ENCODE measurements at places on chromosomes 13 and 19.
A peak's percentile ranks its signal among the peaks of the same experiment; 100 is the strongest.

DNA sequence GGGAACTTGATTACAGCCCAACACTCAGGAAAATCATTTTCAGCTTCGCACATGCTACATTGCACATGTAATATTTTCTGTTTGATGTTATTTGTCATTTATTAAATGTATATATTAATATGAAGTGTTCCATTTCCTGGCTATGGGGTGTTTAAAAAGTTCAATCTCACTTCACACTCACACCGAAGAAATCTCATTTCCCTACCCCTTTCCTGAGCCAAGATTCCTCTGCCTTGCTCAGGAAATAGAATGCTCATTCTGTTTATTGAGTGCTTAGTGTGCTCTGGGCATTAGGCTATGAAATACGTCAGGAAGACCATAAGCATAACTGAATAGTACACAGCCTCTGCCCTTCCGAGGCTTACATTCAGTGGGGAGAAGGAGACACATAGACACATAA lies 331.9 kb upstream of the TSHZ3 start:
- no peak for DNase-seq

DNA sequence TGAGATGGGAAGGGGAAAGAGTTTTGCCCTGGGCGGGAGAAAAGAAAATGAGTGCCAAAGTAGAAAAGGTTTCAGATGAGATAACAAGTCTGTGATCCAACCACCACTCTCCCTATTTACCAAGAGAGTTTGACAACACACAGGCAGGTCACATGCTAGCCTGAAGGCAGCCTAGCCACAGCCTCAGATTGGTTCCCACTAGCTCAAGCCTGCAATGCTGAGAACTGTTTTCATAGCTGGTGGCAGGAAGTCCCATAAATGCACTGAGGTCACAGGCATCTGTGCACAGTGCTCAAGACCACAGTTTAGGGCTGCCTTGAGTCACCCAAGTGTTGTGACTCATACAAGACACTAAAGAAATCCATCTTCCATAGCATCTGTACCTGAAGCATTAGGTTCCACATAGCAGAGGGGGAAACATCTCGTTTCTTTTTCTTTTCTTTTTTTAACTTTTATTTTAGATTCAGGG lies 18.5 kb upstream of the POP4 start:
- no peak for DNase-seq

- DNase-seq = peak; percentile 82
Observed at GRCh38 chr19:1028062-1028926, 1.9 kb downstream of the CNN2 start.

DNA sequence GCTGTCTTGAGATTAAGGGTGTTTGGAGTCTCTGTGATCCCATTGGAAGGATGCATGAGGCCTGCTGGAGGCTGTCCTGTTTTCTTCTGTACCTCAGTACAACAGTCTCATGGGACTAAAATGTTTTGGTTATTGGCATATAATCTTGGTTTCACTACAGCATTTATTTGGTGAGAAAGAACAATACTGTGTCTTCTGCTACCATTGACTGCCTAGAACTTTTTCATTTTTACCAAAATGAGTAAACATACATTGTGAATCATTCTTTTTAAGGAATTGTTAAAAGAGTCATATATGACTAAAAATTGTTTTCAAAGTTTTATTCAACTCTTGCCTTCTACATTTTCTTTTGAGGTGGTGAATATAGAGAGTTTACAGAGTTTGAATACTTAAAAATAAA lies 459.8 kb downstream of the GPC6 start:
- no peak for DNase-seq

- no peak for DNase-seq
Observed at GRCh38 chr13:59274958-59275727, 888.6 kb downstream of the DIAPH3 start.

DNA sequence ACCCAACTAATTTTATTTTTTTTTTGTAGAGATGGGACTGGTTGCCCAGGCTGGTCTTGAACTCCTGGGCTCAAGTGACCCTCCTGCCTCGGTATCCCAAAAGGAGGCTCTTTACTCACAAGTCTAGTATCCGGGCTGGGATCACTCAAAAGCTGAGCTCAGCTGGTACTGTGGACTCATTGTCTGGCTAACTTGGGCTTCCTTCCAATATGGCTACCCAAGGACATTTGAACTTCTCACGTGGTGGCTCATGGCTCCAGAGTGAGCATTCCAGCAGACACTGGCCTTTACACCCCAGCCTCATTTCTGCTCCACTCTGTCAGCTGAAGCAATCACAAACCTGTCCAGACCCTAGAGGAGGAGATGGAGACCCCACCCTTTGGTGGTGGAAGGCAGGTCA lies 28.9 kb downstream of the HPN start:
- DNase-seq = no peak

GRCh38 chr19:30666301-30666803 lies 294.2 kb downstream of the ZNF536 start:
- peak; percentile 84 for DNase-seq

DNA sequence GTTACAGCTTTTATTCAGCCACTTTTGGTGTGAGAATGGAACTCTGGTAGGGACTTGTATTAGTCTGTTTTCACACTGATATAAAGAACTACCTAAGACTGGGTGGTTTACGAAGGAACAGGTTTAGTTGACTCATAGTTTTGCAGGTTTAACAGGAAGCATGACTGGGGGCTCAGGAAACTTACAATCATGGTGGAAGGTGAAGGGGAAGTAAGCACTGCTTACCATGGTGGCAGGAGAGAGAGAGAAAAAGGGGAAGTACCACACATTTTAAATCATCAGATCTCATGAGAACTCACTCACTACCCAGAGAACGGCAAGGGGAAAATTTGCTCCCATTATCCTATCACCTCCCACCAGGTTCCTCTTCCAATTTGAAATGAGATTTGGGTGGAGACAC lies 942.2 kb downstream of the PCDH17 start:
- DNase-seq = no peak

DNA sequence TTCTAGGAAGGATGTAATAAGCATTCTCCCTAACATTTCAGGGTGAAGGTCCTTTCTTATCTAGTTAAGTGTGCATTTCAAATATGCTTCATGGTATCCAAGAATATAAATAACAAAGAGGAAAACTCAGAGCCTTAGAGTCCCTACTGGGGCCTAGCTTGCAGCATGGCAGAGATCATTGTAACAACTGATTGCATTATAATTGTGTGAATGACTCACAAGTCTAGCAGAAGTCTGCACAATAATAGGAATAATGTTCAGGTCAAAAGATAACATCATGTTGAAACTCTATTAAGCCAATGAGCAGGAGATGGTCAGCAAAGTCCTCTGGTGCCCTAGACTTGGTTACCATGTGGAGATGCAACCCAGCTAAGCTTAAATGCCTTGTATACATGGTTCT lies 3.4 kb downstream of the POSTN start:
- no peak for DNase-seq

DNA sequence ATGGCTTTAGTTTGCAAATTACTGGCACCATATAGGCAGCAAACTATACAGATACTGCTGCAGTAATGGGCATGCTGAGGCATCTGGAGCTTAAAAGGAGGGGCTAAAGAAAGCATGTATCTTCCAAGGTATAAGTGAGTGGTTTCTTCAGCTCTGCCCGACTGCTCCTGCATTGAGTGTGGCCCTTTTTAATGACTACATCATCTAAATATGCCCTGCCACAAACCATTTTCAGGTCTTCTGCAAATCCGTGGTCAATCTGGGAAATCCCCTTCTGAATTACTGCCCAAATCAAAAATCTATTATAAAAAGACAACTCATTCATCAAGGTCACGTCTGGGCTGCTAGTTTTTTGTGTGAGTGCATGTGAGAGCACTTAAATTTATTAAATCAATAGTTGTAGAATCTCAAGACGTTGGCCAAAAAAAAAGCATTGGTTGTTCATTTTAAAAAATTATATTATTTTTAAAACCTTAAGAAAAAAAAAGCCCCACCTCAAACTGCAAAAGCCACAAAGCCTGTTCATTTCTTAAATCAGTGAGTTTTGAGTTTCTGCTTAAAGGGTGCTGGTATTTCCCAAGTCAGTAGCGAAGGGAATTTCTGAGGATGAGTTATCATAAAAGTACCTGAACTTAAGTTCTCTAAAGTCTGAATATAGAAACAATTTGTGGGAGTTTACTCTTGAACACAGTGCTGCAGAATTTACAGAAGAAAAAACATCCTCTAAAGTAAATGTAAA lies 16.3 kb downstream of the LCP1 start:
- DNase-seq = no peak

DNA sequence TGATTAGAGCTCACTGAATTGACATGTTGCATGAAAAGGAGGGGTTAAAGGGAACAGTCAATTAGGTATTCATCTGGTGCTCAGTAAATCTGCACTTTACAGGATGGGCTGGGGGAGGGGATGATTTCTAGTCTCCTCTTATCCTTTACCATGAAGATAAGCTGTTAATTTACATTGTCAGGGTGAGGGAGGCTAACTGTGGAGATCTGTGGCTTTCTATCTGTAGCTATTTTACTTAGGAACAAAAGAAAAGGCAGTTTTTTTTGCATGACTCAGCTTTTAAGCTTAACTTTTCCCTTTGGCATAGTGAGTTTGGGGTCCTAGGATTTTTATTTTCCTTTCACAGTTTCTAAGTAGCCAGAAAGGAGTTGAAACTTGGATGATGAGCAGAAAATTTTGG lies 253.3 kb downstream of the LMO7 start:
- DNase-seq = no peak

DNA sequence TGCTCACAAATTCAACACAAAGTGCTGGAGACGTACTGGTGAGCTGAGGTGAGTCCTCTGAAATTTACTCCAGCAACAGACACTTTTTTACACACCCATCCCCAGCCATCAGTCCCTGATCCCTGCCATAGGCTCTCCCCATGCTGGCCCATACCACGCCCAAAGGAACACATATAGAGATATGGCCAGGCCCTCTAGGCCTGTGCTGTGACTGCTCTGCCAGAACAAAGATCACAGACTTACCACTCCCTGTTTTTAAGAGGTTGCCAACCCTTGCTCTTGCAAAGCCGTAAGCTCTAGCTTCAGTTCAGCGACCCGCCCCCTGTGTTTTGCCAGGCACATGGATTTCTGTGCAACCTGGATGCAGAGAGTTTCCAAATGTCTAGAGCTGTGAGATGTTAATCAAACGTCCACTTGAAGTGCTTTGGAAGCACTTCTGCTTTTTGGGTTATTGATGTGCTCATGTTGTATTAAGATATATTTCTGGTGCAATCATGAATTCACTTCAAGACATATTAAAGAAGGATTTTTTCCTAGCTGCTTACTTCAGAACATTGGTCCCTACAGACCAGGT lies 59.7 kb downstream of the DLEU7 start:
- no peak for DNase-seq

DNA sequence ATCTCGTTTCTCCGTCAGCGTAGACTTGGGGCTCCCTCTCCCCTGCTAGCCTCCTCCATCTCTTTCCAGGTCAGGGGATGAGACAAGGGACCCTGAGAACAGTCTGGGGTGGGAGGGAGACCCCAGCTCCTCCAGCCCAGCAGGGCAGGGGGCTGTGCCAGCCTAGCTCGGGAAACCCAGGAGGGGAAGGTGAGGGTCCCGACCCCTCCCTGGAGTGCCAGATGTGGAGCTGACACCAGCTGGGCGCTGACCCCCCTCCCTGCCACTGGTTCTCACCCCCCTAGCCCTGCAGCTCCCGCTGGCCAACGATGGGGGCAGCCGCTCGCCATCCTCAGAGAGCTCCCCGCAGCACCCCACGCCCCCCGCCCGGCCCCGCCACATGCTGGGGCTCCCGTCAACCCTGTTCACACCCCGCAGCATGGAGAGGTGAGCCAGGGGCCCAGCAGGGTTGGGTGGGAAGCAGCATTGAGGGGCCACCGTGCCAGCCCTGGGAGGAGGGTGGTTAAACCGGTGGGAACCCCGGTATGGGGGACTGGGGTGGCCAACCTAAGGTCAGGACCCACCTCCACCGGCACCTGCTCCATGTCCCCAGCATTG lies 5.1 kb upstream of the TGFBR3L start:
- DNase-seq = no peak

GRCh38 chr13:65063753-65064152 lies 2166.4 kb downstream of the PCDH9 start:
- no peak for DNase-seq

GRCh38 chr13:108368250-108368905 lies 98.9 kb downstream of the TNFSF13B start:
- no peak for DNase-seq

DNA sequence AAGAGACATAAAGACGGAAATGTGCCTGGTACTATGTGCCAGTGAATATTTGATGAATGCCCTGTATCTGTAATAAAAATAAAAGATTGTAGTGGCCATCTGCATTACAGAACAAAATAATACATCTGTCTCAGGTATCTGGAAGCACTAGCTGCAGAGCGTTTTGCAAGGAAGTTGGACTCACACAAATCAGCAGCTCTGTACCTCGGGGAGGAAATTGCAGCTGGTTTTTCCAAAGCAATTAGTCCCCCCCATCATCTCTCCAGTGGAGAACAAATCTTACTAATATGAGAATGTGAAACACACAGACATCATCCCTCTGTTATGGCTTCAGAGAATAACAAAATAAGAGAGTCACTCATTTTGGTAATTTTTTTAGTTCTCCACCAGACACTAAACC lies 245.3 kb downstream of the ITGBL1 start:
- DNase-seq = no peak

- peak; percentile 90 for DNase-seq
Observed at GRCh38 chr19:1000095-1000494, at the start of gene GRIN3B. TSS of gene GRIN3B (plus strand) at chr19:1000419. CDS start at chr19:1000438, 19 bp downstream.

DNA sequence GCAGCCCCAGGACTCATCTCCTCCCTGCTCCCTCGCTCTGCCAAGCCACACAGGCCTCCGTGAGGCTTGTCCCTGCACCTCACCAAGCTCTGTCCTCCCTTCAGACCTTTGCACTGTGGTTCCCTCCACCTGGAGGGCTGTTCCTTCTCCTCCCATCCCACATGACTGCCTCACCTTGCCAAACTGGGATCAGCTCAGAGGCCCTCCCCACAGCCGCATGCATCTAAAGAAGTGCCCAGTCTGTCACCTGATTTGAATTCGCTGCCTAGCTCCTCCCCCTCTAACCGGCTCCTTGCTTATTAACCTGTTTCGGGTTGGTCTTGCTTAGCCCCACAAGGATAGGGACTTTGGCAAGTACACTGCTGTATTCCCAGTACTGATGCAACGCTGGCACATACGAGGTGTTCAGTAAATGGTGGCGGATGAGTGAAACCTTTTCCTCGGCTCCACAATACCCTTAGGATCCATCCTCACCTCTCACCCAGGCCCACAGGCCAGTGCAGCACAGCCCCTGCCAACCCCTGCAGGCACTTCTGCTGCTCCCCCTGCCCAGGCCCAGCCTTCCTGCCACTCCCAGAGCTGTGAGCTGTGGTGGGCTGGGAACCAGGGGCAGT lies 4.4 kb downstream of the AKT2 start:
- DNase-seq = no peak

- no peak for DNase-seq
Observed at GRCh38 chr13:49113526-49114286, 106.4 kb upstream of the MLNR start.

DNA sequence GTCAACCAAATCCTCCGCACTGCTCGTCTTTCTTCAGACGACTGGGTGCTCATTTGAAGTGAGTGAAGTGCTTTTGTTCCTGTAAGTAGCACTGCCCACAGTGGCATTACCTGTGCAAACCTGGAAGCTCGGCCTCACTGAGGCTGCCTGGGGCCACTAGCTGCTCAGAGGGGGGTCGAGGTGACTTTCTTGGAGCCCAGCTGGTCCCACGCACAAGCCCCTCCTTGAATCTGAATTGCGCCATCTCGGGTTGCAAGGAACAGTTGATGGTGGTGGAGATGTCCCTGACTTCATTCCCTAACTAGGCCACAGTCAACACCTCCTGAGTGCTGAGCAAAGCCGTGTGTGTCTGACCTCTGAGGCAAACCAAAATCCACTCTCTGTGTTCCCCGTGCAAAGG lies 79.3 kb upstream of the GPR183 start:
- no peak for DNase-seq

GRCh38 chr13:42495751-42496150 lies 78.2 kb upstream of the TNFSF11 start:
- DNase-seq = no peak

GRCh38 chr13:74090869-74091605 lies 43.2 kb downstream of the KLF12 start:
- DNase-seq = no peak
